ENCODE measurements at places on chromosomes 5 and 9.

DNA sequence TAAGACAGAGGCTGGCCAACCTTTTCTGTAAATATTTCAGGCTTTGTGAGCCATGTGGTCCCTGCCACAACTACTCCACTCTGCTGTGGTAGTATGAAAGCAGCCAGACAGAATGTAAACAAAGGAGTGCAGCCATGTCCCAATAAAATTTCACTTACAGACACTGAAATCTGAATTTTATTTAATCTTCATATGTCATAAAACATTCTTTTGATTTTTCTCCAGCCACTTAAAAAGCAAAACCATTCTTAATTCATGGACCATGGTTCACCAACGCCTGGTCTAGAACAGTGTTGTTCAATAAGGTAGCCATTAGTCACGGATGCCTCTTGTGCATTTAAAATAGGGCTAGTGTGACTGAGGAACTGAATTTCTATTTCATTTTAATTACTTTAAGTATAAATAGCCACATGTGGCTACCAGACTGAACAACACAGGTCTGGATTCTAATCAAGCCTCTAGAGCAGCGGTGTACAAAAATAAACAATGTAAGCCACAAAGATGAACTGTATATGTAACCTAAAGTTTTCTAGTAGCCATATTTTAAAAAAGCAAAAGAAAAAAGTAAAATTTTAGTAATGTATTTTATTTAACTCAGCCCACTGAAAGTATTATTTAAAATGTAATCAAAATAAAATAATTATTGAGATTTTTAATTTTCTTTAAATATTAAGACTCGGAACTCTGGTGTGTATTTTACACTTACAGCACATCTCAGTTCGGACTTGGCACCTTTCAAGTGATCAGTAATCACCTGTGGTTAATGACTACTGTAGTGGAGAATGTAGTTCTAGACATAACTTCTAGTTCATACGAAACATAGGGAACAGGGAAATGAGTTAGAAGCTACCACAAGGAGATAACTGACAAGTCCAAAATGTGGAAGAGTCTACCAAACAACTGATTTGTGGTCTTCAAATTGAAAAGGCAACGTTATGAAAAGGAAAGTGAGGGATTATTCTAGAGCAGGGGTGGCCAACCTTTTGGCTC, 14.3 kb downstream of the GEMIN5 start:
- no peak for DNase-seq

DNA sequence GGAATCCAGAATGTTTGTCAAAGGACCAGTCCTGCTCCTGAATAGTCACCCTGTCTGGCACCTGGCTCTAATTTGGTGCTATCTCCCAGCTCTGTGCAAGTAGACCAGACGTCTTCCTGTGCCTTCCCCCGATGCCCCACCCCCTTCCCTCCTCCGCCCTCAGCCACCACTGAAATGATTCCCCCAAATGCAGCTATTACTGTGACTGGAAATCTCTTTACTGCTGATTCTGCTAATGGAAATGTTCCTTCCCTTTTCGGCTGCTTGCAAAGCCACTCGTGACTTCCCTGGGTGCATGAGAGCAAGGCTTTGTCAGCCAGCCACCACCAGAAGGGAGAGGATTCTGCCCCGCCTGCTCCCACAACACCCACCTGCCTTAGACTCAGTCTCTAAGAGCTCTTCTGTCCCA, 11.4 kb downstream of the ASTN2 start:
- DNase-seq = no peak

DNA sequence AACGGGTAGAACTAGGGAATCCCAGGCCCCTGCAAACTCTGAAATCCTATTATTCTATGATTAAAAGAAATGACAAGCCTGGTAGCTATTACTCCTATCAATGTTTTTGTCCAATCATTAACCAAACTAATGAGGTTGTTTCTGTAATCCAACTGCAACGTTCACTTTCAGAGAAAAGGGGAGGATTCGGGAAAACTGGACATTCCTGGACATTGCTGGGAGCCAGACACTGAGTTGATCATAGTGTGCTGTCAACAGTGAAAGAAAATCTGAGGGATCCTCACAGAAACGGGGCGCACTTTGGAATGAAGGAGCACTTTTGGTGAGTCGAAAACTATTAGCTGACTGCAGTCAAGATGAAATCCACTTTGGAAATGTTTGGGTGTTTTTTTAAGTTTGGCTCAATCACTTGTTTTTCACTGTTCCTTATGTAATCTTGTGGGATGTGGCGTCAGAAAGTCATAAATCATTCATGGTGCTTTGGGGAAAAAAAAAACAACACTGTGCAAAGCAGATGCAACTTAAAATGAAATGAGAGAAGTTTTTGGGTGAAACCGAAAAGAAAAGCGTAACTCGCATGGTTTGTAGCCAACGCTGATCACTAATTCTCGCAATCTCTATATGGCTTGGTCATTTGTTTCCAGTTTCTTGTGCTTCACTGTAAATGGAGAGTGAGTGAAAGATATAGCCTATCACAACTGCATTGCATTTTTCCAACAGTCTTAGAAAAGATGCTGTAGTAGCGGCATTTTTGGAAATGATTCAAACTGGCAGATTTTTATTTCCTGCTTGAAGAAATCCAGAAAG, 51.2 kb upstream of the ADRA1B start:
- no peak for DNase-seq

DNA sequence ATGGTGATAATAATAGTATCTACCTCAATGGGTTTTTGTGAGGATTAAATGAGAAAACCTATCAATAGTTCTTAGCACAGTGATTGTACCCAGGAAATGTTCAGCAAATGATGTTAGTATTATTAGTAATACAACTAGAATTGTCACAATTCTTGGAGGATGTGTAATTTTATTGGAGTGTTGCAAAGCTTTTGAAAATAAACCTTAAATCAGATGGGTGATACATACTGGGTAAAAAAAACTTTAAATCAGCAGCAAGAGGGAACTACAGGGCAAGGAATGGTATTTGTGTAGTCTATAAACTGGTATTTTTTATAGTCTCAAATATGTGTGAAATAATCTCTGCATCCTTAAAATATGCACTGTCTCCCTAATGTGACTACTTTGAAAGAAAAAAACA, 371.6 kb downstream of the PIK3R1 start:
- no peak for DNase-seq

GRCh38 chr9:104711604-104712003, 17.3 kb downstream of the OR13D1 start:
- DNase-seq = no peak

- DNase-seq = no peak
Measured at GRCh38 chr9:93955111-93955980, at the start of gene BARX1. TSS of gene BARX1 (minus strand) at chr9:93955355. CDS start at chr9:93955146, 209 bp downstream.

Measured in spinal cord (tissue), 10 donors.